ENCODE measurements at places on chromosomes 2 and 18.

DNA sequence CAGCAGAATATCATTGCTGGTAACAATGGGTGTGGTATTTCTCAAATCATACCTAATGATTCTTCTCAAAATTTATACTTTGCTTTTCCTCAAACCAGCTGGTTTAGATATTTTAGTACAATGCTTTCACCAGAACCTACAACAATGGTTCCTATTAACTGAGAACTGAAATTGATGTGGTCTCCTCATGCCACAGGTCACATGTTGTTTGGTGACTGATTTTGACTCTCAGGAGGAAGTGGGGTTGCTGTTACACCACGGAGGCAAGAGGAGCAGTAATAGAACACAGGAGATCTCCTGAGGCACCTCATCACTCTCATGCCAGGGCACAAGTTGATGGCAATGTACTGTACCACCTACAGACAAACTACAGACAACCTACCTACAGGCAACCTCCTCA is 3.0 kb upstream of the CEP68 start:
- no peak for DNase-seq

- DNase-seq = no peak
Measured at GRCh38 chr2:106562268-106563186, 75.4 kb downstream of the CD8B2 start.

DNA sequence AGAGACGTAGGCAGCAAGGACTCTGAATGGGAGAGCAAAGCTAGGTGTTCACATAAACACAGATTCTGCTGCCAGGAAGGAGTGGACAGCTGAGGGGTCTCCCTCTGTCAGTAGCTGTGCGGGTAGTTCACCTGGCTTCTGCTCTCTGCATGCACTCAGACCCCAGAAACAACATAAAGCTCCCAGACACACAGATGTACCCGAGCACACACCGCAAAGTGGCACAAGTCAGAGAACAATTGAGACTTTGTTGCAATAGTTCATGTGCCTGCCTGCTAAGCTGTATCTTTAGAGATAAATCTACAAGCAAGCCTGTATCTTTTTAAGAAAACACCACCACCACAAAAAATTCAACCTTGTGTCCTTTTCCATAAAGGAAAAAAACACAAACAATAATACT is 420.0 kb upstream of the ST6GAL2 start:
- no peak for DNase-seq

- no peak for DNase-seq
Measured at GRCh38 chr2:179264368-179265081, at the start of gene SESTD1. Gene SESTD1, minus strand, starts transcription at chr2:179264832. Its CDS starts 72,991 bp downstream, at chr2:179191841.

- DNase-seq = no peak
Measured at GRCh38 chr2:29620890-29621289, 300.5 kb downstream of the ALK start.

DNA sequence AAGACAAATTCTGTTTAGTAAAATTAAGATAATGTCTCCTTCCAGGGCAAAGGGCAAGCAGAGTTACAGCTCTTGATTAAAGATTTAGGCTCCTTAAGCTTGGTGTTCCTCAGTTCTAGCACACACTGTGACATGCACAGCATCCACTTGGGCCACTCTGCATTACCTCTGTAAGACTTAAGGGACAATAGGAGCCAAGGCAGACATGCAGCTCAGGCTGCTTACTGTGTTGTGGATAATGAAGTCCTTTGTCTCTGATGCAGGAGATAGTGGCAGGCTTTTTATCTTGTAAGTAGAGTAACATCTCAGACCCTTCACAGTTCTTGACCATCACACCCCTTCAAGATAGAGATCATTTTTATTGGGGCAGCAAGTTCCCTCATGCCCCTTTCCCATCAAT is 31.2 kb downstream of the RBM45 start:
- DNase-seq = no peak

DNA sequence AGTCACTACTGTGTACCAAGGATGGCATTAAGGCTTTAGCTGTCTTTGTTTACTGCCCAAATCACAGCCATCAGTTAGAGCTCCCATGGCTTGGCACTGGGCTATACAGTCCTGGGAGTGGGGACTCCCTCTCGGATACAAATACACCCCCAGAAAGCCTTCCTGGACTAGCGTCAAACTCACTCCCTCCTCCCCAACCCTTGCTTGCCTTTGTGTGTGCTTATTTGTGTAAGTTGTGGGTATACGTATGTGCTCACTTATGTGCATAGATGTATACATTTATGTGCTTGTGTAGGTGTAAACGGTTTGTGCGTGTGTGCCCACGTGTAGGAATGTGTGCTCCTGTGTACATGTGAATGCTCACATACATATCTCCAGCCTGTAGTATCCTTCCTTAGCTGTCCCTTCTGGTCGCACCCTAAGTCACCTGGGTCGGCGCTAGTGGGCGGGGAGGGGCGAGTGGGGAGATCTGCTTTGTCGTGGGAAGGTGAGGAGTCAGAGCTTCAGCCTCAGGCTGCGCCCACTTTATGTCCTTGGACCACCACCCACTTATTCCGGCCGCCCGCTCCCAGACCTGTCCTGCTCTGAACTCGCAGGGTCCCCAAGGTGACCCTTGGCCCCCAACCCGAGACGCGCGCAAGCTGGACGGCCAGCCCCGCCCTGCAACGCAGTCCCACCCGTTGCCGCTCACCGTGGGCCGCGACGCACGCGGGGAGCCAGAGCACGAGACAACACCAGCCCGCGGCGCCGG is 461 bp downstream of the PRADC1 start:
- DNase-seq = no peak

DNA sequence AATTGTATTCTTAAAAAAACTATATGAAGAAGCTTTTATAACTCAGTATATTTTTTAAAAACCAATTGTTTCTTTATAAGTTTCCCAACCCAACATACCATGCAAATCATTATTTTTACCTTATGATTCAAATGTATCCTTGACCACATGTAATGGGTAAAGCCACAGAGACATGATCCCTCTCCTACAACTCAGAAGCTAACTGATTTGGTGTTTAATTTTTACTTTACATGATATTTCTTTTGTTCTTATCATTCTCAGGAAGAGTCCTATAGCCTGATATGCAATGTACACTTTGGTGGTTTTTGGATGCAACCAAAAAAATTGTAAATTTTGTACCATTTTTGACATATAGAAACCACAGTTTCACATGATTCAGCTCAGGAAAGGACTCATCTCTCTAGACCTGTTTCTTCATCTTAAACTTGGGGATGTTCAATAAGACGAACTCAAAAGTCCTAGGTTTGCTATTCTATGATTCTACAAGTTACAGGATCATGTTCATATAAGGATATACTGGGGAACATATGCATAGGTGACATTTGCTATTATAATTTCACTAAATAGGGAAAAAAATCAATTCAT is 85.2 kb upstream of the RBBP8 start:
- no peak for DNase-seq

- DNase-seq = no peak
Measured at GRCh38 chr2:195021711-195022507, 635.1 kb upstream of the SLC39A10 start.

DNA sequence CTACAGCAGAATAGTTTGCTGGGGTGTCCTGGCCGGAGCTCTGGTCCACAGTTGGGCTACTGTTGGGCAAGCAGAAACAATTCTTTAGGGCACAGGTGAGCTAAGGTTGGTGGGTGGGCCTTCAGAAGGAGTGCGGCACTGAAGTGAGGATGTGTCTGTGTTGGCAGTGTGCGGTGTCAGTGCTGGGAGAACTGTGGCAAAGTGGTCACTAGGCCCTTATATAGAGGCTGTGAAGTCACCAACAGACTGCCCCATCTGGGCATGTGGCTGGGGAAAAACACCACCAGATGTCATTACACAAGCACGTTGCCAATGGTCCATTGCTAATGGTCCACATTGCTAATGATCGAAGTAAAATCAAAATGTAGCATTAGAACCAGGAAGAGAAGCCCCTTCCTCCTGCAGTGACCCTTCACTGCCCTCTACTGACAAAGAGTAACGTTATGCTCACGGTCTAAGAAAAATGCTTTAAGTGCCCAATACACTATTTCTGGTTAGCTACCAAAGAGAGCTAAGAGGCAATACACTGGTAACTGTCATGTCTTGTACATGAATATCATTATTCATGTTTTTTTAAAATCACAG is 21.3 kb downstream of the SCN1A start:
- DNase-seq = no peak

GRCh38 chr2:163692081-163692480 is 43.7 kb downstream of the FIGN start:
- DNase-seq = no peak

DNA sequence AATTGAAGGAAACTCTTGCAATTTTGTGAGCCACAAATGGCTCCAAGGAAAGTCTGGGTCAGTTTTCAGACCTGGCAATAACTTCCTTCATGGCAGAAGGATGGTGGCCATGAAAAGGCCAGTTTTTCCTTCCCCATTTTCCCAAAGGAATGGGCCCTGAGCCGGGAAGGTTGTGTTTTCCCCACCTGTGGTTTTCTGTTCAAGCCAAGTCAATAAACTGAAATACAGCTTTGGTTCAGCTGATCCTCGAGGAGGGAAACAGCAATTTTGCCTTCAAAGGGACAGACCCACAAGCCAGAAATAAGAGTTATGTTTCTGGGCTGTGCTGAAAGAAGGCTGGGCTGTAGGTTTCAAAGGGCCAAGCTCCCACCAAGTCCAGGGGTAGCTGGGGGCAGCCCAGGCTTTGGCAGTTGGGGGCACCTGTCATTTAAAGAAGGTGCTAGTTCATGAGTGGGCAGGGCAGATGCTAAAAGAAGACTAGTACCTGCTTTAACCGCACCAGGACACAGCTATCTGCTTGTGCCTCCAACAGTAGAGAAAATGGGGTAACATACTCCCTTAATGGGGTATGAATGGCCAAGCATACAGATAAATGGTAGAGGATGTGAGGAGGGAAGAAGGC is 97.0 kb downstream of the TTC32 start:
- no peak for DNase-seq

DNA sequence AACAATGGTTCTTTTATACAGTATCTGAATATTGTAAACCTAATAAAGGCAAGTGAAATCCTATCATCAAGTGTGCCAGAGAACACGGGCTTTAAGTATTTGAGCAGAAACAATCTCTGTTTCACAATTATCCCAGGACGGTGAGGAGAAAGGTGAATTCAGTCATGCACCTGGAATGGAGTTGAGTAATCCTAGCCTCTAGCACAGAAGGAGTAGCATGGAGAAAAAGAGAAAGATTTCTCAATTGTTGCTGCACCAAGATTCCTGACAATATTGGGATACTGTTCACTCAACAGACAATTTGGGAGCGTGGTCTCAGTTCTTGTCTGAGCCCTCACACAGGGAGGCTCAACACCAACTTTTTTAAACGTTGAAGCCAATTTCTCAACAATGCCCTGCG is 510.6 kb downstream of the SOX11 start:
- DNase-seq = no peak

DNA sequence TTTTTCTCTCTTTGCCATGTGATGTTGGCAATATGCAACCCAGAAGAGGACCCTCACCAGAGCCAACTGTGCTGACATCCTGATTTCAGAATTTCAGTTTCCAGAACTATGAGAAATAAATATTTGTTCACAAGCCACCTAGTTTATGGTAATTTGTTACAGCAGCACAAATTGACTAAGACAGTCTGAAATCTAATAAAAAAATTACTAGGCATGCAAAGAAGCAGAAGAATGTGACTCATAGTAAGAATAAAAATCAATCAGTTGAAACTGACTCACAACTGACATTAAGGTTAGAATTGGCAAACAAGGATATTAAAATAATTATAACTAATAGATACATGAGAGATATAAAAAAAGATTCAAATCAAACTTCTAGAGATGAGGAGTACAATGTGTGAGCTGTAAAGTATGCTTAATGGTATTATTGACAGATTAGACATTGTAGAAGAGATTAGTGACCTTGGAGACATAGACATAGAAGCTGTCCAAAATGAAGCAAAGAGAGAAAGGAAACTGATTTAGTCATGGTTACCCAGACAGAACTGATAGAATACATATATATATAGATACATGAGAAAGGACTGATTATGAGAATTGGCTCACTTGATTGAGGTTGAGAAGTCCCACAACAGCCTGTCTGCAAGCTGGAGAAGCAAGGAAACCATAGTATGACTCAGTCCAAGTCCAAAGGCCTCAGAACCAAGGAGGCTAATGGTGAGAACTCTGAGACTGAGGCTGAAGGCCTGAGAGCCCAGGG is 27.8 kb upstream of the TTC39C start:
- no peak for DNase-seq

GRCh38 chr2:218403810-218404209 is 4.1 kb downstream of the CTDSP1 start:
- no peak for DNase-seq

DNA sequence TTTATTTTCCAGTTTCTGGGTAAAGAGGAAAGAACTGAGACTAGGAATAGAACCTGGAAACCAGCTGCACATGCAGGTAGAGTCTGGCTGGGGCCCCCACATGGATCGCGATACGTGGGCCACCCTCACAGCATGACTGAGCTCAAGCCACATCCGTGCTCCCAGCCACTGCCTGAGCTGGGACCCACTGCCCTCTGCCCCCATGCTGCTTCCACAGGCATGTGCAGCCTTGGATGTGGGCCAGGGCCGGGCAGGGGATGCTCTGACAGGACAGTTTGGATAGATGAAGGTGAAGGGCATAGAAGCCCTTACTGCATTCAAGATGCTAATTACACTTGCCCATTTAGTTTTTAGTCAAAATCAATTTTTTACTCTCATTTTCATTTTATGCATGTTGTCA is 321.2 kb downstream of the DCDC2C start:
- DNase-seq = no peak

- no peak for DNase-seq
Measured at GRCh38 chr2:28898048-28898447, 3.6 kb downstream of the WDR43 start.

- no peak for DNase-seq
Measured at GRCh38 chr2:10446631-10447030, 1.5 kb downstream of the ODC1 start.

DNA sequence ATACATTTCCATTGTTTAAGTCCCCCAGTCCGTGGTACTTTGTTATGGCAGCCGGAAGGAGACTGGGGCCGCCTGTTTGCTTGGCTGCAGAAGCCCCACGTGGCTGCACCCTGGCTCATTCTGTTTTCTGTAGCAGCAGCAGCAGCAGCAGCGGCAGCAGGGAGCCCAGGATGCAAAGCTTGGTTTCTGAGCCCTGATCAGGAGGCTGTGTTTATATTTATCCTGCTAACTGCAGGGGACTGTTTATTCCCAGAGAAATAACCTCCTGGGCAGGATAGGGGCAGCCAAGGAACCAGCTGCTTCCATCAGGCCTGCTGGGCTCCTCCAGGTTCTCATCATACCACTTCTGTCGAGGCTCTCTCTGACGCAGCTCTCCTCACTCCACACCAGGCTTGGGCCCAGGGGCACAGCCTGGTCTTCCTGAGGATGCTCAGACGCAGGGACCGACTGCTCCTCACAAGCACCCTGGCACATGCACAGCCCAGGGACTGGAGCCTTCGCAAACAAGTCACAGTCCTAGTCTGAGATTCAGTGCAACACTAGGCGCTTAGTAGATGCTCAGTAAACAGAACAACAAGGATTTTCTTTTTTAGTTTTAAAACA is 139.0 kb downstream of the MSH2 start:
- DNase-seq = no peak

DNA sequence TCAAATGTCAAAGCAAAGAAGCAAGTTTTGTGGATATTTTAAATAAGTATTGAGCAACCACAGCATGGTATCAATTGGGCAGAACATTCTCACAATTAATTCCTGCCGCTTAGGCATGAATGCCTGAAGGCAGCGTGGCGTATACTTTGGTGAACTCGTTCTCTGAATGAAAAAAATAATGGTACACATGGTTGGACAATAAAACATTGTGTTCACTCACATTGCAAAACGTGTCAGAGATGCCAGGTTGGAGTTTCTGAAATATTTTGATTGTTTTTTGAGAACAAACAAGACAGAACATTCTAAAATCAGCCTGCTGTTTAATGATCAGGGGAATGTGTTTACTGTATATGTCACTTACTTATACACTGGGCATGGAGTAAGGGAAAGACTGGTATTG is 254.2 kb downstream of the CDH2 start:
- no peak for DNase-seq

All from fibroblast of skin of left biceps (primary cell).